ENCODE measurements at places on chromosomes 12 and 14. TPM values are rescaled to one million over a fixed set of nuclear protein-coding genes. Genes with fewer than 3 reads are reported as not detected.

DNA sequence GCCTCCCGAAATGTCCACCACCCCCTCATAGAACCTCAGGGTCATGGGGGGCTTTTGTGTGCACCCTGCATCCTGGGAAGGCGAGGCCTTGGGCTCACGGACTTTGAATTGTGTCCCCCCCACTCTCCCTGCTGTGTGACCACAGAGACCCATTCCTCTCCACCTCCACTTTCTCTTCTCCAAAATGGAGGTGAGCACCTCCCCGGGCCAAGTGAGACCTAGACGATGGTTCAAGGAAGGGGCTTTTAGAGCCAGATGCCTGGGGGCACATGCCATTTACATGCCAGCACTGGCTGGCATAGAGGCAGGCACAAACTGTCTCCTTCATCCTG, 33.5 kb downstream of the CYP46A1 start:
- no peak for DNase-seq

DNA sequence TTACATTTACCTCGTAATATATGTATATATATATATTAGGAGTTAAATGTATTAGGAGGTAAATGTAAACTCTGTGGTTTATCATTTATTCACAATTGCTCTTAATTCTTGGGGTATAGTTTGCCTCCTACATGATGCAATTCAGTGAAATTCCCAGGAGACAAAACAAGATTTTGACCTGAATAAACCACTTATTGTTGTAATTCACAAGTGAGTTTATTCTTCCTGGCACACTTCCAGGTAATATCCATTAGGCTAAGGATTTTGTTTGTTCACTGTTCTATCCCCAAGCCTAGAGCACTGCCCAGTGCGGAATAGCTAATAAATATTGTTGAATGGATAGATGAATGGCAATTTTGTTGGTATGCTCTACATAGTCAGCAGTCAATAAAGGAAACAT, 3.0 kb downstream of the SMIM10L1 start:
- no peak for DNase-seq

DNA sequence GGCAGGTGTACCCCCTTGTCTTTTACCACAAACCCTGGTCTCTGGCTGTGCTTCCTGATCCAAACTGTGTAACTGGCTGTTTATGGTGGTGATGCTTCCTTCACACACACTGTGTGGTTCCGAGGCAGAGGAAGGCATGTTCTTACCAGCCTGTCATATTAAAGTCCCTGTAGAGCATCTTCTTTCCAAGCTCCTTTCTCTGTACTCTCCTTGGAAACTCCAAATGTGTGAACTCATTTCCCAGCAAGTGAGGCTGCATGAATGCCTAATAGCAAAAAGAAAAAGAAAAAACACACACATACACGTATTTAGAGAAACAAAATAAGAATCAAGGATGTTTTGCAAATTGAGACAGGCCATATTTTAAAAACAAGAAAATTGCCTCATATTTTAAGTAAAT, 214.9 kb downstream of the PPM1H start:
- no peak for DNase-seq

- DNase-seq = peak; percentile 45
Measured at GRCh38 chr14:54564071-54564867, 2.7 kb upstream of the SAMD4A start.

- DNase-seq = no peak
Measured at GRCh38 chr14:87252103-87252502, 740.9 kb downstream of the GALC start.

DNA sequence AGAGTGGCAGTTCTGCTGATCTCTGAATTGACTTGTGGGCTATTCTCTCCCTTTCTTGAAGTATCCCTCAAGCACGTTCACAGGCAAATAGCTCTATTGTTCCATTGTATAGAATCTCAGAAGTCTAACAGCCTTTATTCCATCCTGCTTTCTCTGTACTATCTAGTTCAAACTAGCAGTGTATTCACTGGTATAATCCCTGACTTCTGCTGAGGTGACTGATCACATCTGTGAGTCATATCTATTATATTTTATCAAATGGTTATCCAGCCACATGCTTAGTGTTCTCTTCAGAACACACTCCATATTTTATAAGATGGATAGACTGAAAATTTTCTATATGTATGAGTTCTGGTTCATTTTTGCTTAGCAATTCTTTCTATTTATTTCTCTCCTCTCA, 866.1 kb downstream of the C12orf50 start:
- no peak for DNase-seq

DNA sequence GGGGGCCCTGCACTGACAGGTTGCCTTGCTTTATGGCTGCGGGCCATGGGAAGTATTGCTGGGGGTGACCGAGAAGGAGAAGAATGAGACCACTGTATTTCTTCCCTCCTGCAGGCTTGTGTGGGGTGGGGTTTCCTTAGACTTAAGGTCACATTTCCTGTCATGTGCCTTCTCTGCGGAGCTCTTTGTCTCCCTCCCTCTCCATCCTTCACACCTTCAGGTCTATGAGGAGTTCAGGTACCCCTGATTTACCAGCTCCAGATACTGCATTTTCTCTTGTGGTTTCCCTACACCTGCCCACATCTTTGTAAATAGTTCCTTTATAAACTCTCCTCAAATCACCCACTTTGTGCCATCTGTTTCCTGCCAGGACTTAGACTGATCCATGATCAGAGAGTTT, 3.6 kb downstream of the FNTB start:
- DNase-seq = no peak

GRCh38 chr12:112087851-112088250, 20.7 kb downstream of the NAA25 start:
- DNase-seq = no peak

- DNase-seq = no peak
Measured at GRCh38 chr12:120061575-120062214, 54.9 kb downstream of the RAB35 start.

- no peak for DNase-seq
Measured at GRCh38 chr14:77217551-77217950, 36.0 kb downstream of the TMEM63C start.

GRCh38 chr12:7032990-7033389, 14.7 kb upstream of the LPCAT3 start:
- no peak for DNase-seq

DNA sequence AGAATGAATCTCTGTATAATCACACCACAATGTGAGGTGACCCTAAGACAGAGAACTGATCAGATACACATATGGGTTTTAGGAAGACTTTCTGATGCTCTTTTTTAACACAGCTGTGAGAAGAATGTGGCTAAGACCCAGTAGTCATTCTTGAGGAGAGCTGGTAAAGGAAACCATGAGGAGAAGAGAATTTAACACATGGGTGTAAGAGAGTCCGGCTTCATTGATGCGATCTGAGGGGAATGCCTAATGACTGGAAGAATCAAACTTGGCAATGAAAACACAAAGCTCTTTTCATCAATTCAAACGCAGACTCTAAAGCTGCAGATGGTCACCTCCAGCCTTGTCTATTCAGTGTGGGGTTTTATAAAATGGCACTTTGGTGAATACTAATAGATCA, 79.3 kb downstream of the FOXA1 start:
- DNase-seq = no peak

- DNase-seq = peak; percentile 67
Measured at GRCh38 chr12:64256166-64256800, 34.2 kb upstream of the KICS2 start.

- DNase-seq = no peak
Measured at GRCh38 chr12:63996556-63996955, 152.1 kb downstream of the SRGAP1 start.

GRCh38 chr12:123267991-123268843, 3.4 kb downstream of the CDK2AP1 start:
- no peak for DNase-seq

GRCh38 chr14:19895282-19895681, 20.3 kb downstream of the OR4K2 start:
- no peak for DNase-seq

The TAS2R19 gene
- polyA plus RNA-seq = 1.9 TPM

DNA sequence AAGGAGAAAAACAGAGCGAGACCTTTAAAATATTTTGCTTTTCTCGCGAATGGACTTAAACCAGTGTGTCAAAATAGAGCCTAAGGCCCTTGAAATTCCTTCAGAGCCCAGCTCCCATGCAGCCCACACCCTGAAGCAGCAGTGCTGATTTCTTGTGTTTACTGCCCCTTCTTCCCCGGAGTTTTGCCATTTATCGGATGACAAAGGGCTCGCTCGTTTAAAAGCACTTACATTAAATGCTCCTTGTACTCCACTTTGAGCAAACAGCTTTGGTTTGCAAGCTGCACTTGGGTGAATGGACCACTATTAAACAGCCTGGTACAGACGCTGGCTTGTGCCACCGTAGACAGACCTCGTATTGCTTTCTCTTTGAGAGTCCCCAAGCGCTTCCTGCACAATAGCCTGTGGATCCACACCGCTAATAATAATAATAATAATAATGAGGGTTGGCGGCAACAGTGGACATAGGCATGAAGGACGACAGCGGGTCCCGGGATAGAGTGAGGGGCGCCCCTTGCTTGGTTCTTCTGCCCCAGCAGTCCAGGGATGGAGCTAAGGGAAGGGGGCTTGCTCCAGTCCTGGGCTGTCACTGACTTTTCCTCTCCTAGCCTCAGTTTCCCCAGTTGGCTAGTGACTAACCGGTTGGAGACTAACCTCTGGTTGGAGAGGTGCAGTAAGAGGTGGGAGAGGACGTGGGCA, 6.6 kb downstream of the DLK1 start:
- no peak for DNase-seq

The TAMALIN gene
- 23.4 TPM for polyA plus RNA-seq

DNA sequence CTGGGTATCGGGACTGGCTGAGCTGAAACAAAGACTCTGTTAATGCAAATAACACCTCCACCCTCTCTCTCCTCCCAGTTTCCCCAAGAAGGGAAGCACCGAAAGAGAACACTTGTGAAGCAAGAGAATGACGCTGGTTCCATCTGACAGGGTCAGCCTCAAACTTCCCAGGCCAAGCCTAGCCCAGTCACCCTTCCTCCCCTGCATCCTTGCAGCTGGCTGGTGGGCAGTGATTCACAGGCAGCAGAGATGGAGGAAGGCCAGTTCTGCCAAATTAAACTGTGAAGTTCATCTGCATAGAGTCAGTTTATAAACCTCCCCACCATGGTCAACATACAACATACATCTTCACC, 2.8 kb downstream of the LRRC74A start:
- no peak for DNase-seq

GRCh38 chr12:109130297-109131153, 14.1 kb downstream of the ACACB start:
- no peak for DNase-seq

- no peak for DNase-seq
Measured at GRCh38 chr14:105439710-105440553, 20.3 kb downstream of the MTA1 start.

The ZFYVE1 gene
- 20.0 TPM for polyA plus RNA-seq

The EPYC gene
- not detected for polyA plus RNA-seq

GRCh38 chr12:12518919-12519318, 43.7 kb downstream of the DUSP16 start:
- no peak for DNase-seq

DNA sequence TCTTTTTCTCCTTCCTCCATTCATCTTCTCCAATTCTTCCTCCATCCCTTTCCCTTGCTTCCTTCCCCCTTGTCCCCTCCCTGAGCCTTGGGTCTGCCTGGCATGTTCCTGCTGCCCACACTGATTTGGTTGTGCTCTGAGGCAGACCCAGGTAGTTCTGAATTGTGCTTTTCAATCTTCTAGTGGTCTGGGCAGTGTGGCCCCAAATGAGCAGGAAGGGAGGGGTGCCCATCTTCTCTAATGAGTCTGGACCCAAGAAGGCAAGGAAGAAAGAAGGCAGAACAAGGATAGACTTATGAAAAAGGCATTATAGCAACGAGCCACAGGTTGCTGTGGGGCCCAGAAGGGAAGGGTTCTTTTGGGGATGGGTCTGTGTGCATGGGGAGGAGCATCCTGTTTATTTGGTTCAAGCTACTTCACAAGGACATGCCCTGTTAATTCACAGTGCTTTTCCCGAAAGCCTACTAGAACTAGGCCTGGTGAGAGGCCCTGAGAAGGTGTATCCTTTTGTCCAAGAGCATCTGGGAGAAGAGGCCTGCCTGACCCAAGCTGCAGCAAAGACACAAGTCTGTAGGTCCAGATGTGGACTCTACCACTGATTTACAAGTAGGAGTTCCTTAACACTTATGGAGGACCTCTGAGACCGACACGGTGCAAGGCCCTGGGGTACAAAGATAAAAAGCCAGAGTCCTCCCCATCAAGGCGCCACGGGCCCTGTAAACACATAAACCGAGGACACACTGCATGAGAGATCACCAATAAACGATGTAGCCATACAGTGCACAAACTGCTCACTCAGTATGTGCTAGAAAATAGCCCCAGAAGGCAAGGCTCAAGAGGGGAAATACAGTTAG, 1.1 kb upstream of the SUSD6 start:
- no peak for DNase-seq

GRCh38 chr12:113658006-113658655, 186.5 kb upstream of the LHX5 start:
- DNase-seq = no peak

- no peak for DNase-seq
Measured at GRCh38 chr14:56147986-56148901, 30.0 kb downstream of the PELI2 start.

DNA sequence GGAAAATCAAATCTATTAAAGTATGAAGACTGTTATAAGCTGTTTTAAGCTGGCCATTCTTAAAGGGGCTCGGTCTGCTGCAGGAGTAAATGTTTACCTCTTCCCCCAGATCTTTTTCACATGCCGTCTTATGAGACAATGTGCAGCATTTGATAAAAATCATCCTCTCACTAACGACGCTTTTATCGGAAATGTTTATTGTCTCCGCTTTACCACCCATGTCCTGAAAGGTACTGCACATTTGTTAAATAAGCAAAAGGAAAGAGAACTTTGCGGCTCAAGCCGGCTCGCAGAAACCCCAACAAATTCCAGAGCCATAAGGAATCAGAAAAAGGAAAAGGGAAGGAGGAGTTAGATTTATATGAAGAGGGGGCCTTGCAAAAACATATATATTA, 137.8 kb downstream of the HMGA2 start:
- DNase-seq = no peak

GRCh38 chr14:83129496-83129895, 1595.8 kb upstream of the SEL1L start:
- DNase-seq = no peak

GRCh38 chr12:122659579-122659978, 43.6 kb downstream of the HCAR2 start:
- DNase-seq = no peak

DNA sequence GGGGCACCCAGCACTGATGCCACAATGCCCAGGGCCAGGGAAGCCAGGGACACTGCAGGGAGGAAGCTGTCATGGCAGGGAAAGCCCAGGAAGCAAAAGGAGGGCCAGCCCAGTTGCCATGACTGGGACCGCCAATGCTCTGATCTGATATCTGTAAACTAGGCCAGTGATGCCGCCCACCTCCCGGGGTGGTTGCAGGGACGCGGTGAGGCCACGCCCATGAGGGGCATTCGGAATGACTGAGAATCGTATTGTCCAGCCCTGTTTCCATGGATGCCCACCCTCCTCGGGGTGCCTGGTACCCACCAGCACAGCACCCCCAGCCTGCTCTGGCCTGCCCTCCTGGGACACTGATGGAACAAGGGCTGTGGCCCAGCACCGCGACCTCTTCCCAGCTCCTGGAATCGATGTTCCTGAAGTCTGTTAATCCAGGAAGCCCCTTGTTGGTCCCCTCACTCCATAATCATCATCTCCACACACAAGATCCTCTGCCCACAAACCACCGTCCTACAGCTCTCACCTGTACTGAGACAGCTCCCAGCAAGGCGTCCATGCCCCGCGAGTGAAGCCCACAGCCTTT, 48.7 kb downstream of the CHGA start:
- no peak for DNase-seq

The ACVRL1 gene
- 28.2 TPM for polyA plus RNA-seq

GRCh38 chr12:45572114-45572513, 157.4 kb upstream of the ARID2 start:
- DNase-seq = no peak

The AJUBA gene
- 97.2 TPM for polyA plus RNA-seq

Data from left kidney (tissue), 8 donors.